GDM1 (cell line): ENCODE measurements at places on chromosomes 11 and 22.

GRCh38 chr11:117412176-117412575 is 84.5 kb downstream of the CEP164 start:
- DNase-seq = no peak

DNA sequence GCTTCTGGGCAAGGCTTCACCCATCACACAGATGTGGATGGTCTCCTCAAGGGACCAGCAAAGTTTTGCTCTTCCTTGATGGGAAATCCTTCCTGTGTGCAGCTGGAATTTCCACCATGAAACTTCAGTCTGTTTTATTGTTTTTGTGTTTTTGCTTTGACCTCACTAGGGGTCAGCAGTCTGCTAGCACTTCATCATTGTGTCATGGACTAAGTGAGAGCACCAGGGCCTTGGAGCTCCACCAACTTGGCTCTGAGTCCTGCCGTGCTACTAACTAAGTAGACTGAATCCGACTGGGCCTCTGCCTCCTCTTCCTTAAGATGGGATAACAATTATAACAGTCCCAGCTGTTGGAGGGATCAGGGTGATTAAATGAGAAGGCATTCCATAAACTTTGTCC is 305.8 kb upstream of the NCAM1 start:
- no peak for DNase-seq

- DNase-seq = no peak
Measured at GRCh38 chr11:86630229-86630981, 42.0 kb downstream of the ME3 start.

DNA sequence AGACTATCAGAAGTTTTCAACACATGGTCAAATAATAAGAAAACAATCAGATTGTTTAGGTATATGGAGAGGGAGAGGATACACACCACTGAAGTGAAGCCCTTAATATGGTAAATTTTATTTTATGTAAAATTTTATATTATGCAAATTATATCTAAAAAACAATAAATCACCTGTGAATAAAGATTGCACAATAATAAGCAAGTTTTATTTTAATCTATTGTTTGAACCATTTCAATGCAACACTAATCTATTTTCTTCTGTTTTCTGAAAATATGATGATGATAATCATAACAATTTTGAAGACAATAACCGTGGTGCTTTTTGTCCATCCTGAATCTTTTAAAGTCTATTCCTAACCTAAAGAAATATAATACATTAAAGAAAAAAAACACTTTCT is 1473.5 kb upstream of the TENM4 start:
- no peak for DNase-seq

DNA sequence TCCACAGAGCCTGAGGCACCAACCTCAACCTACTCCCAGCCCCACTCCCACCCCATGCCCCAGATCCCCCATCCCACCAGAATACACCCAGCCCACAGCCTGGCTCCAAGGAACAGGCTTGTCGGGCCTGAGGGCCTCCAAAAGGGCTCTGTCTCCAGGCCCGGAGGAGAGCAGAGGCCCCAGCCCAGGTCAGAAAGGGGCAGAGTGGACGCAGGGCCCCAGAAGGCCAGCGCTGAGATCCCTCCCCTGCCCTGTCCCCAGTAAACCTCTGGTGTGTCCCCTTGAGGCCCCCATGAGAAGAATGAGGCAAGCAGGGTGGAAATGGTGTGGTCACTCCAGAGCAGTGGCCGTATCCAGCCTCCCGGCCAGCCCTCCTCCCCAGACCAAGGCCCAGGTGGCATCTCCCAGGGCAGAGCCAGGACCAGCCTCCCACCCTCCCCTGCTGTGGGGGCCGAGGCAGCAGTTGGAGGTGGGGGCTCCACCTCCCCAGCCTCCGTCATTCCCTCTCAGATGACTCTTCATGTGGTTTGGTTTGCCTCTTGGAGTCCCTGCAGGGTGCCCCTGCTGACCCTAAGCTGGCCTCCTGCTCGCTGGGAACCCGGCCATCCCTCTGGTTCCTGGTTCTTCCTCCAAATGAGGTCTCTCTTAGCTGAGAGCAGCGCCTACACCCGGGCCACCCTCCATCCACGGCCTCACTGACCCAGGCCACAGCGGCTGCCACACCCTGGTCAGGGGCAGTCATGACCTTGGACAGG is 195.0 kb downstream of the IGLL1 start:
- no peak for DNase-seq

DNA sequence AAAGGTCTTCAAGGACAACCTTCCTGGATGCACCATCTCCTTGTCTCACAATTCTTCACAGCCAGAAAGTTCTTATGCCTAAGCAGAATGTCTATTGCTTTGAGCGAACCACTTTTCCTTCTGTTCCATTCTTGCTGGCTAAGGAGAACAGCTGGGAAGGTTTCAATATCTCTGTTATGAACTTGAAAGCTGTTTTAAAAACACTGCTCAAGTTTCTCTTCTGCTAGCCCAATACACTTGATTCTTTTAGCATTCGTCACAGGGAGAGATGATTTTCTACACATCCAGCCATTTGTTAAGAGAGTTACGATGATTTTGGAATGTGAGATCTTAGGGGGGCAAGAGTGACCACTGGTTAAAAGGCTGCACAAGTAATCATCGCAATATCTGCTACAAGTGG is 249.3 kb downstream of the KIRREL3 start:
- DNase-seq = no peak

GRCh38 chr22:38298312-38299005 is 18.8 kb downstream of the CSNK1E start:
- no peak for DNase-seq

DNA sequence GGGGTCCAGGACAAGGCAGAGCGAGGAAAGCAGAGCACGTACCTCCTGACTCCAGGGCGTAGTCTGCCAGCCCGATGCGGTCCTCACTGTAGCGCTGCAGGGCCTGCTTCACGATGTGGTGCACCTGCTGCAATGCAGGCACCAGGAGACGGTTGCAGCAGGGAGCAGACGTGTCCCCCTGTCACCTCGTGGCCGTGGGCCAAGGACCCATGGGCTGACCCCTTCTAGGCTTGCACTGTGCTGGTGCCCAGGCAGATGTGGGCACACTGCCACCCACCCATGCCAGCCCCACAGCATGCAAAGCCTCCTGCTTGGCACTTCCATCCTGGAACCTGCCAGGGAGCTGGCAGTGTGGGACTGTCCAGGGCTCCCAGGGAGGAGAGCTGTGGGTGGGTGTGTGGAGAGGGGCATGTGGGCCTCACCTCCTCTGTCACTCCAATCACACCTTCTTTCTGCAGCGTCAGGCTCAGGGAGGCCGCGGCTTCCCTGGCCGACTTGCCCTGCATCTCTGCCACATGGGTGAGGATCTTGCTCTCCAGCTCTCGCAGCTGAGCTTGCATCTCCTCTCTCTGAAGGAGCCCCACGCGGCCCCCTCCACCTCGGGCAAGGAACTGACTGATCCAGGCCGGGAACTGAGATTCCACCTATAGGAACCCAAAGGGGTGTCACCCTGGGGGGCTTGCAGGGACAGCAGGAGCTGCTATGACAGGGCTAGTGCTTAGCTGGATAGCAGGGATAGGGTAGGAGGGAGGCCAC is 16.3 kb downstream of the SUN2 start:
- DNase-seq = no peak

DNA sequence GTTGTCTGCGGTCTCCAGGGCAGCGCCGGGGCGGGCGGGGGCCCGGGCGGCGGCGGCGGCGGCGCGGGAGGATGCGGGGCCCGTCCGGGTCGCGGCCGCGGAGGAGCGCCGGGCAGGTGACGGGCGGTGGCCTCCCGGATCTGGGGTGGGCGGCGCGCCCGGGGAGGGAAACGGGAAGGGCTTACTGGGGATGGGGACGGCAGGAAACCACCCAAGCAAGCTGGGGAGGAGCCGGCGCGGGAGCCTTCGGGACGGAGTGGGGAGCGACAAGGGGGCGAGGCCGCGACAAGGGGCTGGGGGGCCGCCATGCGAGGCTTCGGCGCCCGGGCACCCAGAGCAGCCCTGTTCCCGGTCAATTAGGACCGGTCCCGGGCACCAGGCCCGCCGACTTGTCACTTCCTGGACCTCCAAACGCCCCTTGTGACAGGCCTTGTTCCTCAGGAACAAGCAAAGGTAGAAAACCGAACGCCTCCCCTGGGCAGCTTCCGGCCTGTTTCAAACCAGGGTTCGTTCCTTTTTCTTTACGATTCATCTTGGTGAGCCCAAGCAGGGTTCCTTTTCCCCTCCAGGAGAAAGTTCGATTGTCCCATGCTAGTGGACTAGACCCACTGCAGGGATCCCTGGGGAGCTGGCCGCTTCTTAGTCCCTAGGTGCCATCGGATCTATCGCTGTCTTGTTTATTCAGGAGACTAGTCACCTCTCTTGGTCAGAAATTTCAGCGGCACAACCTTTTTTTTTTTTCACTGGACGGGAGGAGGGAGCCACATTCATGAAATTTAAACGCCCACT is 492 bp downstream of the JHY start:
- no peak for DNase-seq

DNA sequence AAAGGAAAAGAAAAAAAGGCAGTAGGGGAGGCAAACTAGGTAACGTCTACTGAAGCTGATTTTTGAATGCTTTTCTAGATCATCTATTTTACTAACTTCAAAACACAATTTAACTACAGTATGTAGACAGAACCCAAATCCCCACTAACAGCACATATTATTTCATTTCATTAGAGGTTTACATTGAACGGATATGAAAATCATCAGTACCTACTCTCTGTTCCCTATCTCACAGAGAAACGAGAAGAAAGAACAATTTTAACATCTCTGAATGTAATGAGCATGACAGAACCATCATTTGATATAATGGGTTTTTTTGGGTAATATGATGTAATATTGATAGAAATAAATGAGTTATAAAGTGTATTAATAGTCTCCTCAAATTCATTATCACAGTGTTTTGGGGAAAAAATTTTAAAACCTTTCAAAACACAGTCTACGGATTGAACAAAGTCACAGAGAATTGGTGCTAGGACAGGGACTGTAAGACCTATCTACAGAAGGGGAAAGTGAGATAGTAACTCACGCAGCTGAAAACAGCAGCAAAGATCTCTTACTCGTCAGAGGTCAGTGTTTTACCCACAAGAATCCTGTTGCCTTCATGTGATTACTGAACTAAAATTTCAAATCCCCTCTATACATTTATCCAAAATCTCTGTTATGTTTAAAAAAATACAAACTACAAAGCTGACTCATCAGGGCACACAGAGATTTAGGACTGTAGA is 77.3 kb downstream of the ZBTB44 start:
- DNase-seq = no peak

DNA sequence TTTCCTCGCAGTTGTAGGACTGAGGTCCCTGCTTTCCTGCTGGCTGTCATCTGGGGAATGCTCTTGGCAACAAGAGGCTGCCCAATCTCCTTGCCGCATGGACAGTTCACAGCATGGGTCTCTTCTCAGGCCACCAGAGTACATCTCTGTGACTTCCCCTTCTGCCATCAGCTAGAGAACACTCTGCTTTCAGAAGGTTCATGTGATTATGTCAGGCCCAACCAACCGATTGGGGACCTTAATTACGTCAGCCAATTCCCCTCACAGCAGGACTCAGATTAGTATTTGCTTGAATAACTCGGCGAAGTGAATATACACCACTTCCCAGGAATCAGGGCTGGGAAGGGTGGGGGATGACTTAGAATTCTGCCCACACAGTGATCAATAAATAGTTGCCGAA is 61.9 kb upstream of the CSNK2A3 start:
- DNase-seq = no peak

- DNase-seq = no peak
Measured at GRCh38 chr11:94553938-94554337, 10.2 kb downstream of the FUT4 start.

GRCh38 chr22:33812360-33812977 is 107.8 kb downstream of the LARGE1 start:
- DNase-seq = no peak

- DNase-seq = no peak
Measured at GRCh38 chr22:49965091-49966040, 4.8 kb downstream of the PIM3 start.

- DNase-seq = no peak
Measured at GRCh38 chr11:78100676-78101472, 21.2 kb upstream of the NDUFC2 start.

DNA sequence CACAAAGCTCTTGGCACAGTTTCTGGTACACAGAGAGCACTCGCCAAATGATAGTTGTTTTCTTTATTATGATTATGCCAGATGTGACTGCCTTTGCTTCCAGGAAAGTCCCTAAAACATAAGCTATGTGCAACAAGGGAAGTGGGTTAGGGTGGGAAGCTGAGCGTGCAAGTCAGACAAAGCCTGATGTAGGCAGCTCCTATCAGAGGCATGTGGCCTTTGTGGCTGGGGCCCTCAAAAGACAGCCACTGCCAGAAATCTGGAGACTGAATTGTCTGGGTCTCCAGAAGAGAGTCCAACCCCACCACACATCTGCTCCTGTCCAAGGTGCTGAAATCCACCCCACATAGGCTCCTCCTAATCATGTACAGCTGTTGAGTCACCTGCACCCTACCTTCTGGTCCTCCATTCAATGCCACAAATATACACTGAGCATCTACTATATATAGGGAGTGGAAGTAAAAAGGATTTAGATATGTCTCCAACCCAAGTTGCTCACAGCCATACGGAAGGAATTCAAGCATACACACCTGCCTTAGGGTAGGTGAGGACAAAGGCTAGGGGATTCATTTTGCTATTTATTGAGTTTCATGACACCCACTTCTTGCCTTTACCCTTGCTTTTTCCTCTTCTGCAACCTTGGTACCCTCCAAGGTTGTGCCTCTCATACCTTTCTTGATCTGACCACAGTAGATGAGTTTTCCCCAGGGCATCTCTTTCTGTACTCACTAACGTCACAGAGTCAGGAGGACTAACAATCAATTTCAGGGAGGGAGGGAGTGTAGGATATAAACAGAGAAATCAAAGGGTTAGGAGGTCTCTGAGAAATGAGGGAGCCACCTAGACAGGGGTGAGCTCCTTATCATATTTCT is 12.4 kb downstream of the SEC14L3 start:
- DNase-seq = no peak

DNA sequence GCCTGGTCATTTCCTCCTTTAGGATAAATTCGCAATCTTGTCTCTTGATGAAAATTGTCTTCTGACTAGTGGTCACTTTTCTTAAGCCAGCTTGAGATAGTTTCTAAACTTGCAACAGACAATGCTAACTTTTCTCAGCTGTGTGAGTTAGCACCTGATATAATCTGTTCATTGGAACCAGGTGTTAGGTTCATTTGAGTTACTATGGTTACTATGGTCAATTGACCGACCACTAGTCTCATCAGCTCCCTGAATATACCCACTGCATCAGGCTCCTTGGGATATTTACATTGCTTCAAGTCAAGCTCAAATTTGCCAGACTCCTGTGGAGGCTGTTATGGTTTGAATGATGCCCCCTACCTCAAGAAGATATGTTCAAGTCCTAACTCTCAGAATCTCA is 54.5 kb downstream of the SC5D start:
- DNase-seq = no peak

- no peak for DNase-seq
Measured at GRCh38 chr11:64343767-64344559, 4.0 kb downstream of the CCDC88B start.

GRCh38 chr11:38972220-38972619 is 2374.2 kb upstream of the RAG2 start:
- no peak for DNase-seq
